ENCODE measurements at places on chromosomes 4 and X. TPM values are rescaled to one million over a fixed set of nuclear protein-coding genes. Genes with fewer than 3 reads are reported as not detected.

DNA sequence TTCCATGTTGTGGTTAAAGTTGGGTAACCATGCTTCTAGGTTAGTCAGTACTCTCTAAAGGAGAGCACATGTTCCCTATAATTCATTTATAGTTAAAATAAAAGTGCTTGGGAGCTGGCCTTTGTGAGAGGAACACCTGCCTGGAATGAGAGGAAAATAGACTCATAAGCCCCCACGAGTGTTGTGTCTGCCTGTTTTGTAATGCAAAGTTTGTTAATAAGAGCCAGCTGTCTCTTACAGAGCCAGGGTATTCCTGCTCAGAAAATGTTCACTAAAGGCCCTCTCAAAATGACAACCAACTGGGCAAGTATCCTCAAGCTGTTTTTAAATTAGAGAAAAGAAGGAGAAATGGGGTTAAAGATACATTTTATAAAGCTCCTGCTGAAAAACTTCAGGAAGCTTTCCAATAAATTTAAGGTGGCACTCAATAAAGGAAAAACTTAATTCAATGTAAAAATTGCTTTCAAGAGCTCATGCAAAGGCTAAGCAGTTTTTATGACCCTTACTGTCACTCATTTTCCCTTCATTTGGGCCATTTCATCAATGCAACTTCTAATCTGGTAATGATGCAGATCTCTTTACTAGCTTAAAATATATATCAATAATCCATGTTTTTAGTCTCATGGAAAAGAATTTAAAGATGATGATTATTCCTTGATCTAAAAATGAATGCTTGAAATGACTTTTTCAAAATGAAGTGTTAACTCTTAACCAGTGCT lies 793.6 kb downstream of the STPG2 start:
- DNase-seq: no peak

GRCh38 chrX:152642931-152643564 lies 5.4 kb downstream of the GABRQ start:
- no peak for DNase-seq

GRCh38 chr4:10223782-10224181 lies 107.2 kb upstream of the WDR1 start:
- no peak for DNase-seq

- no peak for DNase-seq
Observed at GRCh38 chr4:80012291-80012690, 60.7 kb downstream of the ANTXR2 start.

DNA sequence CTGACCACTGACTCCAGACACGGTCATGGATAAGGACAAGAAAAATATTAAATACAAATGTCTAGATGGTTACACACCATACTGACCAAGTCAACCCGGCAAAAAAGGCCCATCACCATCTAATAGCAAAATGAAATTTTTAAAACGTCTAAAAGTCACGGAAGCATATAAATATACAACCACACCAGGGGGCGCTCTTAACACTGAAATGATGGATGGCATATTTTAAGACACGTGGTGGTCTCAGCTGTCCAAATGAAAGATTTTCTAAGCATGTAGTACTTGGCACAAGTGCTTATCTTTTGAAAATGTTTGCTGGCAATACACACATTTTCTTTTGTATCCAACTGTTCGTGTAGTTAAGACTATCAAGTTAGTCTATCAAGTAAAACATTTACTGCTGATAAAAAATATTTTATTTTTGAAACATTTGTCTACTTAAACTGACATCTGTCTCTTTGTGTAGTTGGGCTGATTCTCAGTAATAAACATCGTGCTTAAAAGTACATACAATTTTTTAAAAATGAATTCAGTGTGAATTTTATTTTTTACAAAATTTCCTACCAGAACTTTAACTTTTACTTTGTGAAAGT lies 64.6 kb downstream of the COX7B2 start:
- DNase-seq: peak; percentile 44

- no peak for DNase-seq
Observed at GRCh38 chrX:153944140-153944799, at the start of gene RENBP. TSS of gene RENBP (minus strand) at chrX:153944643. CDS start at chrX:153944610, 33 bp downstream.

DNA sequence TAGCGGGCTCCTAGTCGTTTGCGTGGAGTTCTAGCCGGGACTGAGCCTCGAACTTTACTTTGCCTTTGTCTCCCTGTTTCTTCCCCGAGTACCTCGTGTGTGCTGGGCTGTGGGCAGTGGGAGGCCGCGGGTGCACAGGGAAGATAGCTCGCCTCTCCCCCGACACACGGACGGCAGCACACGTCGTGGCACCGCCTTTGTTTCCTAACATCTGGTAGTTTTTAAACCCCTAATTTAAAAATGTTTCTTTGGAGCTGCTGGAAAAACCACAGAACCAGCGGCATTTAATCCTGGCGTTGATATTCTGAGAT lies 866 bp downstream of the RBM46 start:
- DNase-seq: no peak

DNA sequence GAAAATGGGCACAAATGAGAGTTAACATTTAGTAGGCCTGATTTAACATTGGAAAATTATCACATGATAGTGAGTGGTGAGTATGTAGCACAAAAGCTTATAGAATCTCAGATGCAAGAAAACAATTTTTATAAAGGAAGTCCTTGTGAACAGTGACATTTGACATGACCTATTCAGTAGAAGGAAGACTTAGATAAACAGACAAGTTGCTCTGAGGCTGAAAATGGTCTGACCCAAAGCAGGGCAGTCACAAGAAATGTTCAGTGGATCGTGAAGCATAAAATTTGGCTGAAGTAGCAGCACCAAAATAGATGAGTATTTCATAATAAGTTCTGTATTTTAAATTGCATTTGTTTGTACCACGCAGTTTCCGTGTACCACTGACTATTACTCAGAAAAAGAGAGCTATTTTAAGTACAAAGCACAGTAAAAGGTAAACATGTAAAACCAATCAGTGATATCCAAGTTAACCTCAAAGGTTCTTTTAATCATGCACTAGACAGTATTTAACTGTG lies 605.7 kb upstream of the PABPC4L start:
- no peak for DNase-seq

GRCh38 chr4:144659447-144659846 lies 13.5 kb downstream of the HHIP start:
- DNase-seq: no peak

- DNase-seq: no peak
Observed at GRCh38 chr4:165813606-165814005, 59.4 kb upstream of the TLL1 start.

- no peak for DNase-seq
Observed at GRCh38 chrX:8647176-8647575, 84.8 kb downstream of the ANOS1 start.

The AFM gene
- not detected for total RNA-seq

The FAM199X gene
- total RNA-seq: 18.5 TPM

The PALLD gene
- 26.4 TPM for total RNA-seq

The AVPR2 gene
- total RNA-seq: 2.6 TPM

The GAGE12H gene
- total RNA-seq: not detected

The ANAPC10 gene
- 64.3 TPM for total RNA-seq

The KIAA0232 gene
- total RNA-seq: 21.6 TPM

The FAM200B gene
- total RNA-seq: 75.9 TPM

All from A172 (cell line).